Activated naive CD8-positive, alpha-beta T cell treated with anti-CD3 and anti-CD28 coated beads for 36 hours (primary cell): ENCODE measurements at places on chromosomes 1 and 21. TPM values are rescaled to one million over a fixed set of nuclear protein-coding genes. Genes with fewer than 3 reads are reported as not detected.

Gene CR1L
- not detected for total RNA-seq

DNA sequence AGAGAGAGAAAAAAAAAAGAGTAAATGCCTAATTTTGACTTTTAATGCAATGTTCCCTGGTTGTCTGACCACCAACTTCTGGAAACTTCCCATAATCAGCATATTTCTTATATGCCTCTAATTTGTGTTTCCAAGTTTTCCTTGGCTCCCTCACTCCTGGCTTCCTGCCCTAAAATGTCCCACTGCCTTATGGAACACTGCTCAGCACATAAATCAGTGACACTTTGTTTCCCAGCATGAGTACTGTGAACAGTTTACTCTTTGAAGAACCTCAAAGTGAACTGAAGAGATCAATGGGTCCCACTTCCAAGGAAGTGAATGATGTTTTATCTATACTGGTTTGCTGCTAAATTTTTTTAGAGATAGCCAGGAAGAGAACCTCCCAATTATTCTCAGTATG lies 271.3 kb upstream of the PRMT6 start:
- no peaks in the 10 kb centered on the region for H3K4me1 ChIP-seq
- no peaks in the 10 kb centered on the region for H3K36me3 ChIP-seq
- no peak overlapping the region for H3K27ac ChIP-seq
- no peaks in the 10 kb centered on the region for H3K27me3 ChIP-seq
- H3K4me3 ChIP-seq, result no peak overlapping the region

GRCh38 chr1:77339326-77339725 lies 57.5 kb downstream of the AK5 start:
- H3K4me1 ChIP-seq, result peaks cover 7% of the 10 kb centered on the region
- no peak for DNase-seq
- no peak overlapping the region for H3K27ac ChIP-seq
- H3K4me3 ChIP-seq, result no peak overlapping the region
- H3K36me3 ChIP-seq, result peaks cover 36% of the 10 kb centered on the region
- no peaks in the 10 kb centered on the region for H3K27me3 ChIP-seq

Gene GNAT2
- 0.64 TPM for total RNA-seq

- H3K36me3 ChIP-seq, result peaks cover 19% of the 10 kb centered on the region
- H3K27ac ChIP-seq, result no peak overlapping the region
- DNase-seq, result no peak
- H3K4me3 ChIP-seq, result no peak overlapping the region
- peaks cover 4% of the 10 kb centered on the region for H3K27me3 ChIP-seq
- H3K4me1 ChIP-seq, result peaks cover 21% of the 10 kb centered on the region
Observed at GRCh38 chr1:209787551-209787950, 3.2 kb upstream of the C1orf74 start.

- no peaks in the 10 kb centered on the region for H3K27me3 ChIP-seq
- peaks cover 48% of the 10 kb centered on the region for H3K36me3 ChIP-seq
- H3K27ac ChIP-seq, result no peak overlapping the region
- DNase-seq, result no peak
Observed at GRCh38 chr1:63662056-63662836, 69.0 kb downstream of the PGM1 start.

GRCh38 chr1:215507119-215507518 lies 60.0 kb upstream of the KCTD3 start:
- H3K27me3 ChIP-seq, result peaks cover 4% of the 10 kb centered on the region
- H3K27ac ChIP-seq, result no peak overlapping the region
- H3K4me3 ChIP-seq, result no peak overlapping the region

DNA sequence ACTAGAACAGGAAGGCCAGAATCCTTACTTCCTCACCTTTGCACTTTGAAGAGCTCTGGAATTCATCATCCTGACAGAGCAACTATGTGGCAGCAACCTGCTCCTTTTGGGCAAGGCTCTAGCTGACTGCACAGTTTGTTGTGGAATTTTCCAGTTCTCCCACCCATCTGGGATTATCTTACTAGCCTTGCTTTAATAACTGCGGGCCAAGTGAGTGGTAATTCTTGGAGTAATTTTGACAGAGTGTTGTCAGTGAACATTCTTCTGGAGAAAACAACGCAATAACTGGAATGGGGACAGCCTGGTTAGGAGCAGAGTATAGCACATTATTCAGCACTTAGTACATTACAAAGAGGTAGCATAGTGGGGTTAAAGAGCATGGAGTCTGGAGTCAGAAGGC lies 75.3 kb downstream of the NTMT2 start:
- H3K27me3 ChIP-seq, result peaks cover 11% of the 10 kb centered on the region
- no peak for DNase-seq
- no peak overlapping the region for H3K4me3 ChIP-seq

GRCh38 chr1:234628089-234628488 lies 18.1 kb upstream of the IRF2BP2 start:
- H3K4me1 ChIP-seq, result no peaks in the 10 kb centered on the region
- no peak overlapping the region for H3K4me3 ChIP-seq
- no peaks in the 10 kb centered on the region for H3K27me3 ChIP-seq

- no peaks in the 10 kb centered on the region for H3K27me3 ChIP-seq
- peaks cover 13% of the 10 kb centered on the region for H3K4me1 ChIP-seq
- H3K27ac ChIP-seq, result no peak overlapping the region
- no peak for DNase-seq
- peaks cover 53% of the 10 kb centered on the region for H3K36me3 ChIP-seq
Observed at GRCh38 chr1:11067716-11068599, 8.1 kb upstream of the SRM start.

Gene AGTRAP
- 11.0 TPM for total RNA-seq

Gene LRRC39
- 0.40 TPM for total RNA-seq

DNA sequence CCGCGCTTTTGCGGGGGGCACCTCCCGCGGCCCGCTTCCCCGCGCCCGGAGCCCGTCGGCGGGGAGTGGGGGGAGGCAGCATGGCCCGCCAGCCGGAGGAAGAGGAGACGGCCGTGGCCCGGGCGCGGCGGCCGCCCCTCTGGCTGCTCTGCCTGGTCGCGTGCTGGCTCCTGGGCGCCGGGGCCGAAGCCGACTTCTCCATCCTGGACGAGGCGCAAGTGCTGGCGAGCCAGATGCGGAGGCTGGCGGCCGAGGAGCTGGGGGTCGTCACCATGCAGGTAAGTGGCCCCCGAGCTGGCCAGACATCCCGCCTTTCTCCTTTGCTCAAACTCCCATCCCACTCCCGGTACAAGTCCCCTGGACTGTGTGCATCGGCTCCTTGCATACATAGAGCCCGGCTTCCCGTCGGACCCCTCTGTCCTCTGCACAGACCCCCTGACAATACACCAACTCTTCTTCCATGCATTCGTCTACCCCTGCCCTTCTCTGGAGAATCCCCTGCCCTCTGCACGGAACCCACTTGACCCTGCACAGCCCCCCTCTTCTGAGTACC lies 812 bp downstream of the CACHD1 start:
- H3K4me3 ChIP-seq, result peak overlapping the region; percentile 93
- H3K27ac ChIP-seq, result peak overlapping the region; percentile 80
- H3K36me3 ChIP-seq, result no peaks in the 10 kb centered on the region
- H3K4me1 ChIP-seq, result peaks cover 23% of the 10 kb centered on the region

Gene ARHGAP29
- not detected for total RNA-seq

DNA sequence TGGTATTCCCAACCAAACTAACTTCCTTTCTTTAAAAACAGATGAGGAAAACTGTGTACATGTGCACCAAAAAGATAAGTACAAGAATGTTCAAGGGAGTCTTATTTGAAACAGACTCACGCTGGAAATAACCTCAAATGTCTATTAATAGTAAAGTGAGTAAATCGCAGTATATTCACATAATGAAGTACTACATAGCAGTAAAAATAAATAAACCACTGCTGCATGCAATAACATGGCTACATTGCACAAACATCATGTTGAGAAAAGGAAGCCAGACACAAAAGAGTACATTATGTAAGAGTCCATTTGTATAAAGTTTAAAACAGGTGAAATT lies 5.2 kb upstream of the DENND2D start:
- DNase-seq, result no peak
- H3K4me1 ChIP-seq, result peaks cover 60% of the 10 kb centered on the region
- peaks cover under 1% of the 10 kb centered on the region for H3K36me3 ChIP-seq
- no peaks in the 10 kb centered on the region for H3K27me3 ChIP-seq
- H3K27ac ChIP-seq, result no peak overlapping the region

Gene GJB3
- not detected for total RNA-seq

DNA sequence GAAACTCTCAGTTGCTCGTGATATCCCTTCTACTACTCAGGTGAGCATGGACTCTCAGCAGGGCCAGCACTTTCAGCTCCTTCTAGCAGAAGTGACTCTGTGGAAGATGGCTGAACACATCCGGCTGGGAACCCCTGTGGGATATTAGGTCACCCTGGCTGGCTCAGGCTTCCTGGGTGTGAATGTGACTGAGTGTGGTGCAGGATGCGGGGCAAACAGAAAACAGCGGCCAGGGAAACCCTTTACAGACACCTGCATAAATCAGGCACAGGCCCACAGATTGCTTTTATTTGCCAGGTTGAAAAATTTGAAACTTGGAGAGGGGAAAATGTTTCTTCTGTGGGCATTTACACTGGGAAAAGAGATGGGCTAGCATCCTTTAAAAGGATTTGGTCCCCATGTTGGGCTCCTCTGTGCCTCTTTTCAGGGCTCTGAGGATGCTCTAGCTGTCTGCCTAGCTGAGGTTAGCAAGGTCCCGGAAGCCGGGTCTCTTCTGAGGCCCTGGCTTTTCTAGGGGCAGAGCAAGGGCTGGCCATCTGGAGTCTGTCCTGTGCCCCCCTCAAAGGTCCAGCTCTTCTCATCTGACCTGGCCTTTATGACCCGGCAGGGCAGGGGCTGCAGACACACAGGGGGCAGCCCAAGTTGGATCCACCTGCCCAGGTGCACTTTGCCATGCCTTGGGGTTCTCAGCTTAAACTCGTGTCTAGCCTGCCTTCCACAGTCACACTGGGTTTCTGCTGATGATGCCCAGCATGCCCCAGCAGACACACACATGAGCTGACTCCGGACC lies 243.0 kb downstream of the SIPA1L2 start:
- no peaks in the 10 kb centered on the region for H3K36me3 ChIP-seq
- DNase-seq, result no peak
- no peaks in the 10 kb centered on the region for H3K27me3 ChIP-seq
